Right ventricle myocardium superior (tissue), 1 donor: ENCODE measurements at places on chromosomes 1 and 21. TPM values are rescaled to one million over a fixed set of nuclear protein-coding genes. Genes with fewer than 3 reads are reported as not detected.

DNA sequence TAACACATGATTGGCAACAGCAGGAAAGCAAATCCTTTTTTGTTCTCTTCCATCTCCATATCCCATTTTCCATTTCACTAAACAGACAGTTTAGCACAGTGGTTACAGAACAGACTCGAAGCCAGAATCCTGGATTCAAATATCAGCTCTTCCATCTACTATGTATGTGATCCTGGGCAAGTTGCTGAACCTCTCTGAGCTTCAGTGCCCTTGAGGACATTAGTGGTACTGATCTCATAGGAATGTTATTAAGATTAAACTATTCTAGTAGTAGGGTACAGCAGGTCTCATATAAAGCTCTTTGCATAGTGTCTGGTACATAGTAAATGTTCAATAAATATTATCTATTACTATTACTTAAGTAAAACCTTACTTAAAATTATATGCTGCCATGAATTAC lies 13.8 kb upstream of the HHIPL2 start:
- DNase-seq: no peak

GRCh38 chr1:92762355-92762754 lies 22.6 kb downstream of the EVI5 start:
- no peak for DNase-seq

- DNase-seq: no peak
These were observed 34.2 kb downstream of the MATN1 start for GRCh38 chr1:30688920-30689794.

GRCh38 chr1:247548092-247548491 lies 842 bp upstream of the GCSAML start:
- DNase-seq: no peak

DNA sequence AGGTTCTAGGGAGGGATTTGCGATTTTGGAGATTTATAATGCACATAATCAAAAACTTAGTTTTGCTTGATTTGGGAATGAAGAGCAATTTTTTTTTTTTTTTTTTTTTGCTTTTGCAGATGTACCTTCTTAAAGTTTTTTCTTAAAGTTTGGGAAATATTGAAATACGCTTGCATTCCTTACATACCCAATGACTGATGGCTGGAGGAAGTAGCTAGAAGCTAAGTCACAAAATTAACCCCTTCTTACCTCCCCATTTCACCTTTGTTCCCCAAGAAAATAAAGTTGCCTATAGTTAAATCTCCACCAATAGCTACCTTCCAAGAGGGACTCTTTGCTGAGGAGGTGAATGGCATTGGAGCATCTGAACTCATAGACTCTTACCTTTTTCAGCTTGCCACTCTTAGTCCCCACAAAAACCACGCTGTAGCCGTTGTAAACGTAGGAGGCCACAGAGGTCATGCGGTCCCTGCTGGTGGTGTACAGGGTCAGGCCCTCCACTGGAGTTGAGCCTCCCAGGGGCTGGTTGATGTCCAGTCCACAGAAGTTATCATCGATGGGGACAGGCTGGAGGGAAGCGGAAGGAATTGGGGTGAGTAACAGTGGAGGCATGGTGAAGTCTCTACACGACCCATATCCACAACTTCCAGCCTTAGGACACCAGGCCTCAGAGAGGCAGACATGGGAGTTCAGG lies 34.1 kb downstream of the PLXNA2 start:
- no peak for DNase-seq

DNA sequence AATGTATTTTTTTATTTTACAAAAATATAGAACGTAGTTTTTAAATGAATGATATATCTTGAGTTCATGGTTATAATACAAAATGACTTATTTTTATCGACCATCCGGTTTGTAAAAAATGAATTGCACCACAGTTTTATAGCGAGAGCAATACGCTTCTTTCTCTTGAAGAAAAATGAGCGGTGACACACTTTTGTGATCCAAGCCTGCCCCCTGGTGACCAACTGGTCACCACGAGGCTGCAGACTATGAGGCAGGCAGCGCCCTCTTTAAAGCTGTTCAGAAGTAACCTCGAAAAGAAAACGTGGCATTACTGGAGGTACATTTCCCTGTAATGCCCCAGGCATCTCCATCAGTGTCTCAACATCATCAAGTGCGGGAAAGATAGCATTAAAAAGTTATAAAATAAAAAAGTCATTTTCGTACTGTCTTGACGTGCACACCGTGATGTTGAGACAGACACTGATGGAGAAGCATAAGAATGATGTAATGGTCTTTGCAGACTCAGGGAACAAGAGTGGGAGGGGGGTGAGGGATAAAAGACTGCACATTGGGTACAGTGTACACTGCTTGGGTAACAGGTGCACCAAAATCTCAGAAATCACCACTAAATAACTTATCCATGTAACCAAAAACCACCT lies 734.2 kb upstream of the ADAMTS5 start:
- DNase-seq: peak; percentile 86

- no peak for DNase-seq
These were observed 121.9 kb downstream of the ATG4C start for GRCh38 chr1:62905872-62906271.

GRCh38 chr21:37061926-37062592 lies 10.8 kb downstream of the PIGP start:
- no peak for DNase-seq

DNA sequence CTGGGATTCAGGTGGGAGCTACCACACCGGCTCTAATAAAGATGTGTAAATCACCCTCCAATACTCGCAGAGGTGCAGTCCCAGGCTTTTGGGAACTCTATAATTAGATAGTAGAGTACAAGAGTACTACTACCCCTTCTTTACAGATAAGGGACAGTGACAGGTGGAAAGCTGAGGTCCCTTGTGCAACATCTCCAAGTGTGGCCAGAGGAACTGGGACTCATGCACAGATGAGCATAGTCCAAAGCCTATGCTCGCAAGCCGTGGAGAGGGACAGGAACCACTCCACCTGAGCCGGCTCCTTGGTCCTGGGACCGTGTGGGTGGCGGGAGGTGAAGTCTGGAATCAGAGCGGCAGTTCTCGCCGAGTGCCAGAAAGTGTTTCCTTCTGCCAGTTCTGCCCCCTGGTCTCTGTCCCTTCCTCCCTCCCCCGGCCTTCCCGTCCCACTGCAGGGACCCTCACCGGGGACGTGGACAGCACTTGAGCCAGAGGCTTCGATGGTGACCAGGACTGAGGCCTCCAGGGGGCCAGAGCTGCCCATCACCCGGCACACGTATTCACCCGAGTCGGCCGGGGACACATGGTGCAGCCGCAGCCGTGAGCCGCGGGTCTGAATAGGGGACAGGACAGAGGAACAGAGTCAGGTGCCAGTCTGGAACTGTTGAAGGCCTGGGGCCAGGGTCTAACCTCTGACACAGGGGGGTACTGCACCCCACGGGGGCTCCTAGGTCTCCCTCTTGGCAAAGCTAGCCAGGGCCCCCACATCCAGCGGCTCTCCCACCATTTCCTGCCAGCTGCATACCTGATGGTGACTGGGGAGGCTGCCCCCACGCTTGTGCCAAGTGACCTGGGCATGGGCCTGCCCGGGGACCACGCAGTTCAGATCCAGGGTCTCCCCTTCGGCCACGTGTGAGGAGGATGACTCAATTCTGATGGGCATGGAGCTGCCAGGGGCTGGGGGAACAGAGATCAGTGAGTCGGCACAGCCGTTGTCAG lies 33.9 kb downstream of the LDLRAD2 start:
- DNase-seq: peak; percentile 32

- DNase-seq: no peak
These were observed 78.6 kb downstream of the IVNS1ABP start for GRCh38 chr1:185238447-185238846.

DNA sequence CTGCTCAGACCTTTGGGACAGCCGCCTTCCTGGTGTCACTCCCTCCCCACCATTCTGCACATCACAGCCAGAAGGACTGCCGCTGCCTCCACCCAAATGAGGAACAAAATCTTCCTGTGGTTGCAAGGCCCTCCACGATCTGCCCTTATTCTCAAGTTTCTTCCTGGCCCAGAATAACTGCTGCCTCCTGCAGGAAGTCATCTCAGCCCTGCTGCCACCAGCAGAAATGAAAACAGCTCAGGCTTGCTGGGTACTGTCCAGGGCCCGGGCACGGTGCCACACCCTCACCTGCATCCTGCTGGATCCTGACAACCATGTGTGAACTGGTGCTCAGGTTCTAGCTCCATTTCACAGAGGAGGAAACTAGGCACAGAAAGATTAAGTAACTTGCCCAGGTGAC lies 2.8 kb downstream of the CLDN19 start:
- DNase-seq: no peak

DNA sequence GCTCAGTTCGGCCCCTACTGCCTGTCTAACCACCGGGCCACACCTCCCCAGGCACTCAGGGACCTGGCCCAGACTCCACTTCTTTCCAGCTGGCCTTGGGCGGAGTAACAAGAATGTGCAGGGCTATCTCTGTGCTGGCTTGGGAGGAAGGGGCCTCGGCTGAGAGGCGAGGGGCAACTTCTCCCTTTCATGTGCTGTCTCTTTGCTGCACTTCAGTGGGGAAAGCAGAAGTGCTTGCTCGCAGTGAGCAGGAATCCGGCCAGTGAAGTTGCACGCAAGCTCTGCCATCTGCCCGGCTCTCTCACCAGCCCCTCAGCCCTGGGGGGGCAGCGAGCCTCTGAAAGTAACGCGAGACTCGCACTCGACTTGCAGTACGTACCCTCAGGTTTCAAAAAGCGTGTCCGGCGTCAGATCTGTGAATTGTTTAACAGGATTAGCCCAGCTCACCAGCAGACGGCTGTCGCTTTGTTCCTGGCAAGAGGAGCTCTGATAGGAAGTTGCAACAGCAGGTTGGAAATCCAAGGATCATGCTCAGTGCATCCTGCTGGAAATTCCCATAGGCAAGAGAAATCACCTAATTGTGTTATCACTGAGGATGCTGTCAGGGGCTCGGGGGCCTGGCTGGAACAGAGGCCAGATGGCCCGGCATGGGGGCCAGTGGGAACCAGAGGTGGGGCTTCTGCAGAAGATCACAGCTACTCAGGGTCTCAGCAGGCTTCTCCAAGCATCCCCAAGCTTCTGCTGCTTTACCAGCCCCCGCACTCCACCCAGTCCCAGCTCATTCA lies 221.1 kb downstream of the NPHP4 start:
- peak; percentile 53 for DNase-seq

GRCh38 chr1:22761821-22762220 lies 51.2 kb downstream of the EPHB2 start:
- no peak for DNase-seq

DNA sequence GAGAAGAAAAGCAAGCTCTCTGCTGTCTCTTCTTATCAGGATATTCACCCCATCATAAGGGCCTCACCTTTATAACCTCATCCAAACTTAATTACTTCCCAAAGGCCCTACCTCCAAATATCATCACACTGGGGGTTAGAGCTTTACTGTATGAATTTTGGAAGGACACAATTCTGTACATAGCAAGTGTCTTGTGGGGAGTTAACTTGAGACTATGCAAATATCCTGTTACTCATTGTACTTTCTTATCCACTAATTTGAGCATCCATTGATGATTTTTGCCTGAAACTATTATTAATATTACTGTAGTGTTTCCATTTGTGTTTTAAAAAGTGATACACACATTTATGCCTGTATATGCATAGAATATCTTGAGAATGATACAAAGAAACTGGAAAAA lies 129.1 kb upstream of the IVNS1ABP start:
- no peak for DNase-seq

DNA sequence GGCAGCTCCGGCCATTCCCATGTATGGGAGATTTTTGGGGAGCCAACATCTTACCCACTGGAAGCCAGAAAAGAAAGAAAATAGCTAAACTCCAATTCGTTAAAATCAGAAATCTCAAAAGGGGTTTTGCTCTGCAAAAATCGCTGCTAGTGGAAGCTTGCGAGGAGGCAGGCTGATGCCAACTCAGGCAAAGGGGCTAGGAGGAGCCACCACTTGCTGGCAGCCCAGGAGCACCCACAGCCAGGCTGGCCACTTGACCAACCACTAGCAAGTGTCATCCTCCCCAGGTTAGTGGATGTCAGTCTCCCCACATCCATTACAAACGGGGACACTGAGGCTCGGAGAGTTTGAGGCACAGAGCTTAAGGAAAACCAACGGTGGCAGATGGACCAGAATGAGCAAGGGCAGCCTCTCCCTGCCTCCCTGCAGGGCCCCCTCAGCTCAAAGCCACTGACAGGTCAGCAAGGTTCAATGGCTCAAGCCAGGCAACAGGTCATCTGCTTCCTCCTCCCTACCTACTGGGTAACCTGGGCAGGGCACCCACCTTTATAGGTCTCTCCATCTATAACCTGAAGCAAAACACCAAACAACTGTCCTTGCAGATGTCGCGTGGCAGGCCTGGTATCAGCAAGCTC lies 10.8 kb downstream of the KCNN3 start:
- no peak for DNase-seq

- DNase-seq: peak; percentile 64
These were observed 759 bp downstream of the GPR157 start for GRCh38 chr1:9128166-9128519.

DNA sequence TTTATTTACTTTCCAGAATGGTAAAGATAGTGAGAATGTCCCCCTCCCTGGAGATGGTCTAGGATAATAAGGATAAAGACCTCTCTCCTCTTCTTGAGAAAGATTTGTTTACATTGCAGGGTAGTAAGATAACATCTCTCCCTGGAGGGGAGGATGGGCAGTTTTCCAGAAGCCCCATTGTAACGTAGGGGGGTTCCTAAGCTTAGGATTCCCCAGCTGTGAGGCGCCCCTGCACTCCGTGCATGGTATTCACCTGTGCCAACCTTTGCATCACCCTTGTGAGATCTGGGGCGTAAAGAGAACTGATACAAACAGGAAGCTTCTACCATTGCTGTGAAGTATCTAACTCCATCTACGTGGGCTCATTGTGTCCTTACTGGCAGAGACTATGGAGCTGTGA lies 148.7 kb upstream of the DNAH14 start:
- no peak for DNase-seq

DNA sequence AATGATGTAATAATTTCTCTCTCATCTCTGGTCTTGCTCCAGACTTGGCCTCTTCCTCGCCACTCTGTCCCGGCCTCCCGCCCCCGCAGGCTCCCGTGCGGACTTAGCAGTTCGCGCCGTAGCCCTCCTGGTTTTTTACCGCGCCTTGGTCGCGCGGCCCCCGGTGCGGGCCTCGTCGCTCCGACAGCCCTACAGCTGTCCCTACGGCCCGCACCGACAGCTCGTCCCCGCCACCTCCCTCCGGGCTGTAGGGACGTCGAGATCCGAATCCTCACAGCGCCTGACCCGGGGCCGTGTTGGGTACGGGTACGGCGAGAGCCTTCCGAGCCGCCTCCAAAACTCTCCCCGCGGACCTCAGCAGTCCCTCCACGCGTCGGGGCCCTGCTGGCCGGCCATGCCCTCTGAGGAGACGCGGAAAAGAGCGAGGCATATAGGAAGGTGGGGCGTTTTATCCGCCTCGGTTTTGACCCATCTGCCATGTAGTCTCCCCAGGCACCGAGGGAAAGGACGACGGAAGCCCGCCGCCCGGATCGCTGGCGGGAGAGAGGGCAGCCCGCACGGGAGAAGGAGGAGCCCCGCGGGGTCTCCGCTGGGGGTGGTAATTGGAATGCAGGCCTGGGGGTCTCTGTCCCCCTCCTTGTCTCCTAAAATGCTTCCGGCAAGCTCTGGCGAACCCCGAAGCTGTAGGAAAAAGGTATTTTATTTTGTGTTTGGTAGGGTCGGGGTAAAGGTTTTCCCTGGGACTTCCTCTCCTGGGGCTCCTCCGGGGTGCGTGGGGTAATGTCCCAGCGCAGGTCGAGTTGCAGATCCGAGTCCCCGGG lies 3.3 kb downstream of the LHX4 start:
- no peak for DNase-seq

IQGAP3 gene
- 0.56 TPM for total RNA-seq

ROR1 gene
- total RNA-seq: 8.6 TPM

MATN1 gene
- not detected for total RNA-seq

C1orf94 gene
- total RNA-seq: not detected

TDRD5 gene
- not detected for total RNA-seq

MTMR11 gene
- total RNA-seq: 2.0 TPM

FAM72C gene
- total RNA-seq: not detected

DUSP23 gene
- 15.5 TPM for total RNA-seq

EEIG2 gene
- 5.1 TPM for total RNA-seq
